ENCODE measurements at places on chromosomes 1 and 21. TPM values are rescaled to one million over a fixed set of nuclear protein-coding genes. Genes with fewer than 3 reads are reported as not detected.

The CCDC27 gene
- total RNA-seq = not detected

The PCP4L1 gene
- 0.26 TPM for total RNA-seq

The CD5L gene
- not detected for total RNA-seq

The PFKL gene
- 423 TPM for total RNA-seq

The NAV1 gene
- 115 TPM for total RNA-seq

The DDI2 gene
- 19.0 TPM for total RNA-seq

The FCER1G gene
- not detected for total RNA-seq

The KRTAP12-1 gene
- total RNA-seq = not detected

The IGSF21 gene
- not detected for total RNA-seq

The PUM1 gene
- 73.5 TPM for total RNA-seq

The SYCP1 gene
- total RNA-seq = not detected

The OR2T4 gene
- total RNA-seq = not detected

The NLRP3 gene
- total RNA-seq = 0.33 TPM

The C1orf141 gene
- not detected for total RNA-seq

Data from smooth muscle cell of the pulmonary artery (primary cell).